ENCODE measurements at places on chromosomes 5 and 9. TPM values are rescaled to one million over a fixed set of nuclear protein-coding genes. Genes with fewer than 3 reads are reported as not detected.

GRCh38 chr5:163496286-163496685, 9.1 kb upstream of the MAT2B start:
- no peaks in the 10 kb centered on the region for H3K36me3 ChIP-seq
- H3K4me1 ChIP-seq = no peaks in the 10 kb centered on the region
- no peak overlapping the region for H3K27ac ChIP-seq
- H3K27me3 ChIP-seq = no peaks in the 10 kb centered on the region

DNA sequence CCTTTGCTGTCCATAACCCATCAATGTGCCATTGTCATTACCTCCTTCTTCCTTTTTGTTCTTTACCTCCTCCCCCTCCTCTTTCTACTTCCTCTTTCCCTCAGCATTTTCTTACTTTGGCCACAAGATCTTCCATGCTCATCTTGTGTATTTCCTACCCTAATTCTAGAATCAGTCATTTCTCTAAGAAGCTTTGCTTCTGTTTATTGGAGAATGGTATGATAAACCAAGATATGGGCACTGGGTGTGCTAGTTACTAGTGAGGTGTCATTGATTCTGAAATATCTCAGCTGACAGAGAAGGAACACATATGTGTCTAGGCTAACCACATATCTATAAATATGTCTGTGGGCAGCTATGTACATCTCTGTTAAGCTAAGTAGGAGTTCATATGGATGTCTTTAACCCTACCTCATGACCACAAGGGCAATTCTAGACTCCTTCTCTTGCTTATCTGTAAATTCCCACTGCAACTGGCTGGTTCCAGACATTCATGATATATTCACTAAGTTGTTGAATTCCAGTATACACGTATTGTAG, 2051.3 kb upstream of the CDH9 start:
- DNase-seq = no peak
- no peak overlapping the region for H3K4me3 ChIP-seq
- H3K27ac ChIP-seq = no peak overlapping the region

DNA sequence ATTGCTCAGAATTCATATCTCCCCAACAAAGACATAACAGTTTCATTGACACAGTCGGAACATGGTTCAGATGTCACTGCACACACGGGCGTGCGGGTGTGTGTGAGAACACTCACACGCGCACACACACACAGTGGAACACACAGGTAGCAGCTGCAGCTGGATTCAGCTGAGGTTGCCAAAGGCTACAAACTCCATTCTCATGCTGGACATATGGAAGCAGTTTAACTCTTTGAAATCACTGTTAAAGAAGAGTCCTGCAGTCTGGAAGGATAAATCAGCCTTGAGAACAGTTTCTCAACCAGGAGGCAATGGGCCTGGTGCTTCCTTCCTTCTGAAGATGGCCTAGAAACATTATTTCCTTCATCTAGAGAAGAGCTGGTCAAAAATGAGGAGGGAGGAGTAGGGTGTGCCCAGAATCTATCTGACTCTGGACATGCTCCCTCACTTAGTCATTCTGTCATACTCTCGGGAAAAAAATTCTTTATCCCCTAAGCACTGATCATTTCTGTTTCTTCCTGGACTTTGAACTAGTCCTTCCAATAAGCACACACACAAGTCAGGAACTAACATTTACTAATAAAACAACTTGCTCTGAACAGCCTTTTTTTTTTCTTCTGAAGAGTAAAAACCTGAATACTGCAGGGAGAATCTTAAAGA, 160.6 kb downstream of the ZDHHC21 start:
- no peaks in the 10 kb centered on the region for H3K36me3 ChIP-seq
- no peak for DNase-seq
- H3K4me1 ChIP-seq = no peaks in the 10 kb centered on the region
- H3K4me3 ChIP-seq = no peak overlapping the region
- no peaks in the 10 kb centered on the region for H3K27me3 ChIP-seq

Gene ARHGEF37
- total RNA-seq = 5.9 TPM

Gene IL7R
- total RNA-seq = 27.0 TPM

Gene RAD50
- total RNA-seq = 42.5 TPM

All from body of pancreas (tissue), 4 donors.